ENCODE measurements at places on chromosomes 6 and 20.

GRCh38 chr20:11155156-11155756, 481.5 kb upstream of the JAG1 start:
- no peak for DNase-seq

DNA sequence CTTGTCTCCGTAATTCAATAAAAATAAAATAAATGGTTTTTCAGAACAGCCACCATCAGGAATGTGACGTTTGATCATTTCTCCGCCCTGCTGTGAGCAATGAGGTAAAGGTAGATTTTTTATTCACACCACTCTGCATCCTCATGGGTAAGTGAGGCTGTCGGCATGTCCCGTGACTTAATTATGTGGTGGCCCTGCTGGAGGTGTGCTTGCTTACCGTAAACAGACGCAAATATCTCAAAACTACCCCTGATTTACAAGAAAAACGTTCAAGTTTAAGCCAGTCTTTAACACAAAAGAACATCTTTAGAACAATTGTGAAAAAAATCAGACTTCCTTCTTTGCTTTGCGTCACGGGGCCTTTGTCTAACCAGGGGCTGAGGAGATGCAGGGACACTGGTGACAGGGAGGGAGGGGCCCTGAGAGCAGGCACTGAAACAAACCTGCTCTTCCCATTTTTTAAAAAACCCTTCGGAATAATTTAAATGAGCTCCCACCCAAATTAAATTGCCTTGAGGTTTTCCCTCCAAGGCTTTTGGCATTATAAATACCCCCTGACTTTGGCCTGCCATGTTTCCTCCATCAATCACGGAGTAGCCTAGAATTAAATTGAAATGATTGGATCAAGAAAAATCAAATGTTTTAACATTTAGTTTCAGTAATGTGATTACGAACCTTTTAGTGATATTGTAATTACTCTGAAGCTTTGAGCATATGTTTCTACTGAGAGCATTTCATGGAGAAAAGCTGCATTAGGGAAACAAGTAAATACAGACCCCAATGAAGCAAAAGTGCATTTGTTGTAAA, 13.4 kb downstream of the PRKN start:
- DNase-seq, result no peak

DNA sequence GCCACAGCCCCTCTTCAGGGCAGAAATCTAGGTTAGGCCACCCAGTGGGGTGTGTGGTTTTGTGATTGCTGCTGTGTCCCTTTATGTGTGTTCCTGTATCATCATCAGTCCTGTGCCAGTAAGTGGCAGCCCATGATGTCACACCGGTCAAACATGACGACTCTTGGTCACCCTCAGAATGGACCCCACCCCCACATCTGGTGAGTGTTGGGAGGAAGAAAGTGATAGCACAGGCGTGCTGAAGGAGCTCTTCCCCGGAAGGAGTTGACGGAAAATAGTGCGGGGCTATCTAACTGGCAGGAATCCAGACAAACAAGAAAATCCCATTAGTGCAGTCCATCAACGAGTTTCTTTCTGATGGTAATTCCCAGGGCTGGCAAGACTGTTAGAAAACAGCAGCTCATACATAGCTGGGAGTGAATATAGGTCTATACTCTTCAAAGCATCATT, 33.4 kb upstream of the IL17A start:
- no peak for DNase-seq

DNA sequence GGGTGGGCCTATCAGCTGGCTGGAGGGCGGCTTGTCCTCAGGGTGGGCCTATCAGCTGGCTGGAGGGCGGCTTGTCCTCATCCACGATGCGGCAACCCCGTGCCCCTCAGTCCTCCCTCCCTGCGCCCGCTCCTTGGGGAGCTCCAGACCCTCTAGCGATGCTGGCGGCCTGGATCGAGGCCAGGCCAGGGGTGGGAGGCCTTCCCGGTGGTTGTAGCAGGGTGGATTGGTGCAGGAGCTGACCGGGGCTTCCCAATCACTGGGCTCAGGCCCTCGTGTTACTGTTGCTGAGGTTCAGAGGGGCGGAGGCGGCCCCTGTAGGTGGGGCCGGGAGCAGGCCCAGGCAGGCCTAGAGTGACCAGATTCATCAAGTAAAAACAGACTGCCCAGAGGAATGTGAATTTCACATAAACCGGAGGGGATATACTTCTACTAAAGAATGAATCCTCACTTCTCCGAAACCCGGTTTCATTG, 8.8 kb downstream of the SLC17A9 start:
- DNase-seq, result no peak

DNA sequence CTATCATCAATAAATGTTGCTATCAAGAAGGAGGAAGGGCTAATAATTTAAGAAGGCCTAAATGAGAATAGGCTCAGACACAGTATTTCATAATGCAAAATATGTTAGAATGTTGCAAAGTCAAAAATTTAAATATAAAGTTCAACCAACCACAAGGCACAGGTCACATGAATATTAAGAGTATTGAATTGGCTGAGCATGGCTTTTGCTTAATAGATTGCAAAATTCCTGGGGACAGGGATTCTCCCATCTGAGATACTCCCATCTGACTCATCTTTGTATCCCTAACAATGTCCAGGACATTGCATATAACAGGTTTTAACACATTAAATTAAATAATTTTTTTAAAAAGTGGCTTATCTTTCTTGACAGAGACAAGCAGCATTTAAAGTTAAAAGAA, 32.9 kb upstream of the UTRN start:
- DNase-seq, result no peak

DNA sequence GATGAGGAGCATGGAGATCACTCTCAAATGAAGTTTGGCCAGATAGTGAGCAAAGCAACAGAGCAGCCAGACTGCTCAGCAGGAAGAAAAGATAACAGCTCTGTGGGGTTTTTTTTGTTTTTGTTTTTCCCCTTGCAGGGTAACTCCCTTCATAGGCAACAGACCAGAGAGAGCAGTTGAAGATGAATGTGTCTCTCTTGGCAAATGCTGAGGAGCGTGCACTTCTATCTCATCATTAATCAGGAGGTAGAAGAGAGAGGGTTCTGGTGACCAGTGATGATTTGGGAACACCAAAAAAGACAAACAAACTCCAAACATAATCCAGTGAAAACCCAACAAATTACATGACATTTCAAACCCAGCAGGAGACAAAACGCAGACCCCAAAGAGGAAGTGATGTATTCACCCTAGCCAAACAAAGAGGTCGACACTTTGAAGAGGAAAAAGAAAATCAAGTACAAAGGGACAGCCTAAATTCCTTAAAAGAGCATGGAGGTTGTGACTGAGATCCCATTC, 66.2 kb upstream of the RREB1 start:
- DNase-seq, result no peak

DNA sequence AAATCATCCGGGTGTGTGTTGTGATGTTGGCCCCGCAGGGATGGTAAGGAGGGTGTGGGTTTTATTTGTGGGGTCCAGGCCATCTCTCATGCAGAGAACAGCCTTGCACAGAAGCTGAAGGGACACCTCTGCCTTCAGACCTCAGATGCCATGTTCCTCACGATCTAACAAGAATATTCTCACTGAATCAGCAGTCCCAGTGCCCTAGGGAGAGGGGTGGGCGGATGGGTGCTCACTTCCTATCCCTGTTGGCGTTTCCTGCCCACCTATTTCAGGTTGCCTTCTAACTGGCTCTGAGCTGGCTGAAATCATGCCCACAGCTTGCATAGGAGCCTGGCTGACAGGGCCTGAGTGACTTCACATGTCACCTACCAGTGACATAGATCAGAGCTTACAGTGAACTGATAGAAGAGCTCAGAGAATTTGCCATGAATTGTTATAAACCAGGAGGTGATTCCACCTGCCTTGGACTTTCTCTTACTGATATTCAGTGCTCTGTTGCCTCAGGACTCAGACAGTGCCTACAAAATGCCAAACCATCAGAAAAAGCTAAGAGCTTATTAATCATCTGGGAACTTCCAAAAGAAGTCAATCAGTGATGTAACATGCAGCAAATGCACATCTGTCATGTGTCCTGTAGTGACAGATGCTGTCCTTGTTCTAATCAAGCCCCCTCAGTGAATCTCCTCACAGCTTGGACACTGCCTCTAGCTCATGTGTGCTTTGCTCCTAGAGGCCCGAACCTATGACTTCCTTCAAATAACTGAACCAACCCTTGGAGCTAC, 285.8 kb upstream of the PRND start:
- no peak for DNase-seq
